ENCODE measurements at places on chromosomes 5 and 9. TPM values are rescaled to one million over a fixed set of nuclear protein-coding genes. Genes with fewer than 3 reads are reported as not detected.

- H3K4me3 ChIP-seq = peak overlapping the region; percentile 74
- no peaks in the 10 kb centered on the region for H3K27me3 ChIP-seq
- no peak for DNase-seq
- peak overlapping the region; percentile 93 for H3K27ac ChIP-seq
These were observed 437 bp upstream of the TRIM41 start for GRCh38 chr5:181222630-181223057.

Gene TNFSF15
- total RNA-seq = 0.16 TPM

DNA sequence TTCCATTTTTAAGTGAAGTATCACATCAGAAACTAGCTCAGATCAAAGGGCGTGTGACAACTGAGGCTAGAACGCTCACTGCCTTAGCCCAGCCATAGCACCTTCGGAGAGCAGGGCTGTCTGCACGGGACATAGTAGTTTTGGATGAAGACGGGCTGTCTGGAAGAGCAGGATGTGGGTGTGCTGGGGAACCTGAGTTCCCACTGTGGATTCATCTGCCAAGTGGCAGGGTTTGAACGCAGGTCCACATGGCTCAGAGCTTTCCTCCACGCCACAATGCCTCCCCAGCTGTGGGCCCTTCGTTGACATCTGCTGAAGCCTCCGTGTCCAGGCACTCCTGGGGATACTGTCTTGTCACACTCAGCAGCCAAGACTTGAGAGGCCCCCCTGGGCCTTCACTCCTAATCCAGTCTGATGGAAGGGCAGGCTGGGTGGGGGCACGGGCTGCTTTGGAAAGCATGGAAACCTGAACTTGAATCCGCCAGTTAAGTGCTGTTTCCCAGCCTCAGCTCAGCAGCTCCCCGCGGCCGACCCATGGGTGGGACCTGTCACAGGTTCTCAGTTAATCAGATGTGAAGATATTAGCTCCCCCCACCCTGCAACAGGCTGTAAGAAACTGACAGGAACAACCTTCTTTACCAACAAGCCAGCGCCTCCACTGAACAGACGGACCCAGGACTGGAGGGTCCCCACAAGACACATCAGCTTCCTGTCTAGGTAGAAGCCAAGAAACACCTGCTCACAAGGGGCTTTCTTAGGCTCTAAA lies 228.1 kb downstream of the FANCC start:
- peak overlapping the region; percentile 4 for H3K27ac ChIP-seq
- H3K4me3 ChIP-seq = no peak overlapping the region
- no peaks in the 10 kb centered on the region for H3K27me3 ChIP-seq
- peaks cover 7% of the 10 kb centered on the region for H3K4me1 ChIP-seq
- H3K36me3 ChIP-seq = no peaks in the 10 kb centered on the region
- DNase-seq = peak; percentile 39

DNA sequence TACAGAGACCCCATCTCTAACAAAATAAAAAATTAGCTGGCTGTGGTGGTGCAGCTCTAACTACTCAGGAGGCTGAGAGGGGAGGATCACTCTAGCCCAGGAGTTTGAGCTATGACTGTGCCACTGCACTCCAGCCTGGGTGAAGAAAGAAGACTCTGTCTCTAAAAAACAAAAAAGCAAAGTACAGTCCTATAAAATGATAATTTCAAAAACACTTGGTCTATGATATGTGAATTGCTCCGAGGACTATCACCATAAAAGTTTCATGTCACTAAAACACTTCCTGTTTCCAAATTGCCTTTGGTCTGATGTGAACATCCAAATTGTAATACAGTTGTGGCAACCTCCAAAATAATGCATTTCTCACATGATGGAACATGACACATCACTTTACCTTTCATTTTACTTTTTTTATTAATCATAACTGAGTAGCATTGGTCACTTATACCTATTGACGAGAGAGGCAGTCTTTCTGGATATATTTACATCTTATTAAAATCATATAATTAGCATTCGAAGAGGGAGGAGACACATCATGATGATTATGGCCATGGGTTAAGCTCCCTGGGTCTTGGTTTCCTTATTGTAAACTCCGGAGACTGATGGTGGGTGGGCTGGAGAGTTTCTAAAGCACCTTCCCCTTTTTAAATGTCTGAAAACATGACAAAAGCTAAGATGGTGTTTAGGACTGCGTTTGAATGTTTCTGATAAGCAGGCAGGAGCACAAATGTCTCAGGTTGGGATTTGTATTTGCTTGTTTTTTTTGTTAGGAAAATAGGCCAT lies 25.8 kb upstream of the CD180 start:
- H3K27ac ChIP-seq = no peak overlapping the region
- H3K27me3 ChIP-seq = no peaks in the 10 kb centered on the region
- no peaks in the 10 kb centered on the region for H3K36me3 ChIP-seq
- no peak overlapping the region for H3K4me3 ChIP-seq
- H3K4me1 ChIP-seq = no peaks in the 10 kb centered on the region
- no peak for DNase-seq

Gene RIMOC1
- 23.0 TPM for total RNA-seq

DNA sequence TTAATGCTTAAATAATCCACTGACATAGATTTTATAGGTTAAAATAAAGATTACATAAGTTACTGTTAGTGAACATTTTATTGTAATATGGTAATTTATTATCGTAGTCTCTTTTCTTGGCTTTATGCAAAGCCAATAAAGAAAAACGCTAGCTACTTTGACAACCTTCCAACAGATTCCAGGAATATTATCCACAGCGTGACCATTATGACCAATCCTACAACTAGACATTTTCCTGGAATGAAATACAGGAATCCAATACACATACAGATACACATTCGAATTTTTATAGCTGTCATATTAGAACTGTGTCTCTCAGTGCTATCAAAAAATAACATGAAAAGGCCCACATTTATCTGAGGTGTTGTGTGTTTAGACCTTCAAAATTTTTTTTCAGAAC lies 13.1 kb downstream of the RPS23 start:
- DNase-seq = no peak
- H3K4me3 ChIP-seq = no peak overlapping the region
- H3K4me1 ChIP-seq = no peaks in the 10 kb centered on the region
- H3K27ac ChIP-seq = no peak overlapping the region
- H3K36me3 ChIP-seq = no peaks in the 10 kb centered on the region

Gene NADK2
- total RNA-seq = 27.4 TPM

Gene FOXD4L4
- 0.32 TPM for total RNA-seq

- H3K4me3 ChIP-seq = no peak overlapping the region
- no peak overlapping the region for H3K27ac ChIP-seq
- H3K36me3 ChIP-seq = no peaks in the 10 kb centered on the region
- no peaks in the 10 kb centered on the region for H3K4me1 ChIP-seq
- no peaks in the 10 kb centered on the region for H3K27me3 ChIP-seq
These were observed 293.9 kb upstream of the TARS1 start for GRCh38 chr5:33146881-33147280.

Gene DIPK1B
- 8.2 TPM for total RNA-seq

Gene EFNA5
- 12.3 TPM for total RNA-seq
